ENCODE measurements at places on chromosomes 5 and 9.

DNA sequence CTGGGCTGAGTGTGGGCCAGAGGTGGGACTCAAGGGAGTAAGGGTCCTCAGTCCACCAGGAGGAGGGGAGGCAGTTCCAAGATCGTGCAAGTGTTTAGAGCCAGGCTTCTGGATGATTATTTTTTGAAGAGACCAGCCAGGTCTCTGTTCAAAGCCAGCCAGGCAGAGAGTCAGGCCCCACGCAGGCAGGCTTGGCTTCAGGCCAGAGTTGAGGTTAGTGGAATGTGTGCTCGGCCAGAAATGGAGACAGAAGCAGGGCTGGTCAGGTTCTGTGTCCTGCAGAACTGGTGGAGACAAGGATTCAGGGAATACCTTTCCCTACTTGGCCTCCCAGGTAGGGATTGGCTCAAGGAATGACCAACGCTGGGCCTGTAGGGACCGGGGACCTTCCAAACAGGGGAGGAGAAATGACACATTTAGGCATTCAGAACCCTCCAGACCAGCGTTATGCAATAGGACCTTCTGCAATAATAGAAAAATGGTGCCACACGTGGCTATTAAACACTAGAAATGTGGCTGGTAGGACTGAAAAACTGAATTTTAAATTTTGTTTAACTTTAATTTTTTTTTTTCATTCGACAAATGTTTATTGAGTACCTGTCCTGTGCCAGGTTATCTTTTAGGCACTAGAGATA lies 106.2 kb downstream of the CMYA5 start:
- no peak for DNase-seq

DNA sequence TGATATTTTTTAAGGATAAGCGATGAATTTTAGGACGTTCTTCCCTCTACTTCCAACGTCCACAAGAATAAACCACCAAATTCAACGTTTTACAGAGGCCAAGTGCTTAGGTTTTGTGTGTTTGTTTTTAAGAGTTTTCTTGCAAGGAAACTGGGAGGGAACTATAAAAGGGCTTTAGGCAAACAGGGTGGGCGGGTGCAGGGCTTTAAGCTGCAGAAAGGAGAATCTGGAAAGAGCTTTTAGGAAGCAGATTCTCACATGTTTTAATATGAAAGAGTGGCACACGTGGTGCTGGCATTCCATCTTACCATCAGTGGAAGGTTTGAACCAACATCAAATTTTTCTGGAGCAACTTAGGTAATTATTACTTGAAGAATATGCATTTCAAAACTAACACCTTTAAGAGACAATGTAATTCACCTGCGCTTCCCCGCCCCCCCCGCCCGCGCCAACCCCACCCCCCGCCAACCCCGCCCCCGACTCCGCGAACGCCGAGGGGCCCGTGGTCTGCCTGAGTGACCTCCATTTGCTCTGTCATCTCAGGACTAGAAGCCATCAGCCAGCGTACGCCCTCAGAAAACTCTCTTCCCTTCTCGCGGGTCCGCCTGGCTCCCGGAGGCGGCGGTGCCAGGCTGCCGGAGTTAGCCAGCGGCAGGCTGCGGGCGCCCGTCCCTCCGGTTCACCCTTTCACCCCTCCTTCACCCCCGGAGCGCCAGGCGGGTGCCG lies 911 bp upstream of the PIK3R1 start:
- peak; percentile 58 for DNase-seq

DNA sequence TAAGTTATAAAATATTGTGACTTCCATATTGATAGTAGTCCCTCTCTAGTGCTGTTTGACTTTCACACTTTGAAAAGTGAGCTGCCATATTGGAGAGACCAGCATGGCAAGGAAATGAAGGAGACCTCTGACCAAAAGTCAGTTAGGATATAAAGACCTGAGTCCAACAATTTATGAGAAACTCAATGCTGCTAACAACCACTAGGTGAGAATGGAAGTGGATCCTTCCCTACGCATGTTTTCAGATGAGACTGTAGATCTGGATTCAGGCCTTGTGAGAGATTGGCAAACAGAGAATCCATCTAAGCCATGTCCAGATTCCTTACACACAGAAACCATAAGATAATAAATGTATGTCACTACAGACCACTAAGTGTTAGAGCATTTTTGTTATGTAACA lies 81.6 kb downstream of the CTNND2 start:
- no peak for DNase-seq

- DNase-seq: no peak
Observed at GRCh38 chr5:76467216-76467615, 64.1 kb downstream of the IQGAP2 start.

- DNase-seq: peak; percentile 90
Observed at GRCh38 chr5:150781706-150782614, 3.4 kb downstream of the SMIM3 start.

DNA sequence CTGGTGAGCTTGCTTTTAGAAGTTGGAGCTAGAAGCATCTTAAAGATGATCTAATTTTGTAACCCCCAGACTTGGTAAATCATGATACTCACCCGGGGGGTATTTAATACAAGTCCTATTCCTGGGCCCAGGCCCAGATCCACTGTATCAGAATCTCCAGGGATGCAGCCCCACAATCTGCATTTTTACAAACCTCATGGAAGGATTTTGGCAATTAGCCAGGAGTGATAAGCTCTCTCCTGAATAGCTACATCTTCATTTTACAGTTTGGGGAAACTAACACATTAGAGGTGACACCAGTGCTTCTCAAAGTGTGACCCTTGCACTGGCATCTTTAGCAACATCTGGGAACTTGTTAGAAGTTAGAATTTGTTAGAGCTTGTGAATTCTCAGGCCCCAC lies 31.2 kb upstream of the OTP start:
- DNase-seq: no peak

DNA sequence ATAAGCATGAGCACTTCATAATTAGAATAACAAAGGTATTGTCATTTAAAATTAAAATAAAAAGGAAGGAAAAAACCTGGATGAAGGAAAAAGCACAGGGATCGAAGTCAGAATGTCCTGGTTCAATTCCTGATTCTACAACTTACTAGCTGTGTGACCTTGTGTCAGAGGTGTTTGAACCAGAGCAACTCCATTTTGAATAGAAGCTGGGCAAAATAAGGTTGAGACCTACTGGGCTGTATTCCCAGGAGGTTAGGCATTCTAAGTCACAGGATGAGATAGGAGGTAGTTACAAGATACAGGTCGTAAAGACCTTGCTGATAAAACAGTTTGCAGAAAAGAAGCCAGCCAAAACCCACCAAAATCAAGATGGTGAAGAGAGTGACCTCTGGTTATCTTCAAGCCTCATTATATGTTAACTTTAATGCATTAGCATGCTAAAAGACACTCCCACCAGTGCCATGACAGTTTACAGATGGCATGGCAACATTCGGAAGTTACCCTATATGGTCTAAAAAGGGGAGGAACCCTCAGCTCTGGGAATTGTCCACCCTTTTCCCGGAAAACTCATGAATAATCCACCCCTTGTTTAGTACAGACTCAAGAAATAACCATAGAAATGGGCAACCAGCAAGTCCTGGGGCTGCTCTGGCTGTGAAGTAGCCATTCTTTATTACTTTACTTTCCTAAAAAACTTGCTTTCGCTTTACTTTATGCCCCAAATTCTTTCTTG lies 412.7 kb downstream of the PIK3R1 start:
- DNase-seq: no peak

- no peak for DNase-seq
Observed at GRCh38 chr5:149546974-149547373, 4.3 kb downstream of the CSNK1A1 start.

GRCh38 chr5:179304466-179304865 lies 40.8 kb downstream of the ADAMTS2 start:
- no peak for DNase-seq

- no peak for DNase-seq
Observed at GRCh38 chr9:129898185-129898584, 62.9 kb downstream of the USP20 start.

- DNase-seq: no peak
Observed at GRCh38 chr5:38554403-38554802, 2.0 kb downstream of the LIFR start.

DNA sequence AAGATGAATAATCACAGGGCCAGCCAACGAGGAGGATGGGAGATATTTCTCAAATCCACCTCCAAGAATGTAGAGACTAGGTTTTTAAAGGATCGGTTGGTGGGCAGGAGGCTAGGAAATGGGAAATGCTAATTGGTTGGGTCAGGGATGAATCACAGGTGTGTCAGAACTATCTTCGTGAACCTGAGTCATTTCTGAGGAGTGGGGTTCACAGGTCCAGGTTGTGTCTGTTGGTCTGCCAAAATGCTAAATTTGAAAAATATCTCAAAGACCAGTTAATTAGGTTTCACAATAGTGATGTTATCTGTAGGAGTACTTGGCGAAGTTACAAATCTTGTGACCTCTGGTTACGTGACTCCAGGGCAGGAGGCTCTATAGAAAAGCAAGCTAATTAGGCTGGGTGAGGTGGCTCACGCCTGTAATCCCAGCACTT lies 2.6 kb upstream of the PLAA start:
- no peak for DNase-seq

- DNase-seq: no peak
Observed at GRCh38 chr5:147704544-147704943, 78.0 kb downstream of the JAKMIP2 start.

DNA sequence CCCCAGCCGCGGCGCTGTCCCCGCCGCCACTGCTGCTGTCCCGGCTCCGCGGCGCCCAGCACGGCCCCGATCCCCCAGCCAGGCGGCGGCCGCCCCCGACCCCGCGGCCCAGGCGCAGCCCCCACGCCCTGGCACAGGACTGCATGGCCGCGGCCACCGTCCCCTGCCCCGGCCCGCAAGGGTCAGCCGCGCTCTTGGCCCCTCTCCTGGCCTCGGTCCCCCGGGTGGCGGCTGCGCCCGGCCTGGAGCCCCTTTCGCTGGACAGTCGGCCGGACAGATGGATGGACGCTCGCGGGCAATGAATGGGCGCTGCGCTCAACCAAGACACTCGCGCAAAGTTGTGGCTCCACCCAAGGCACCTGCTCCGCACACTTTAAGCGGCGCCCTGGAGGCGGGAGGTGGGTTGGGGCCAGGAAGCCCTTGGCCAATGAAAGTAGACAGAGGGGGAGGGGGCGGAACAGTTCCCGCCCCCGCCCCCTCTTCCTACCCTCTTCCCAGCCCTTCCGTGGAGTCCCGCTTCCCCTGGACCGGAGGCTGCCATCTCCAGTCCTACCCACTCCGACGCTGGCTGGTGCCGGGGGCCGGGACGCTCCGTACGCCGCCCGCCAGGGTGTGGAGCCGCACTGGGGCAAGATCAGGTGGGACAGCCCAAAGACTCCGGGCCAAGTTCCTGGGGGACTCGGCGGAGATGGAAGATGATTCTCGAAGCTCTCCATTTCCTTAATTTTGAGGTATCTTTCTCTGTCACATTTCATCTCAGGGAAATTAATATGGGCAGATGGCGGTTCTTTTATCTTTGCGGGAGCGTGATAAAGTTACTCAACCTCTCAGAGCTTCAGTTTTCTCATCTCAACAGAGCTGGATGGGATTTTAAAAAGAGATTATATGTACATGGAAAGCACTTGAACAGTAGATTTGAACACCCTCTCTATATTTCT lies at the start of gene GLDC:
Gene GLDC (minus strand): TSS at position 375 of the 938 bp plus-strand sequence. CDS start 230 bp downstream, at position 145.
- peak; percentile 79 for DNase-seq

DNA sequence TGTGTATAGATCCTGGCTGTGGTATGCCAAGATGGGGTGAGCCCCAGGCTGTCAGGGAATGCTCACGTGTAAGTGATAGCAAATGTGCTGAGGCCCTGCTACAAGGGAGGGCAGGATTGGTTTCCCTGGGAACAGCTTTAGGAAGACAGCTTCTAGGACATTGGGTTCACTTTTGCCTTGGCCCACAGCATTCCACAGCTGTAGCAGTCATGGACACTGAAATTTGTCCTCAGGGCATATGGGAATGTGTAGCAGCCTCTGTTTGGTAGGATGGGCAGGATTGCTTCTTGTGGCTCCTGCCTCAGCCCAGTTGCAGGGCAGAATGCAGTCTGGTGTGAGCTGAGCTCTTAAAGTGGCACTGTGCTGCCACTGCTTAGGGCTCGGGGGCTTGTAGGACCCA lies 1061.7 kb upstream of the WWC1 start:
- no peak for DNase-seq

GRCh38 chr9:115158661-115159481 lies 40.9 kb upstream of the TNC start:
- no peak for DNase-seq

- no peak for DNase-seq
Observed at GRCh38 chr5:135643881-135644766, 65.3 kb upstream of the CXCL14 start.

DNA sequence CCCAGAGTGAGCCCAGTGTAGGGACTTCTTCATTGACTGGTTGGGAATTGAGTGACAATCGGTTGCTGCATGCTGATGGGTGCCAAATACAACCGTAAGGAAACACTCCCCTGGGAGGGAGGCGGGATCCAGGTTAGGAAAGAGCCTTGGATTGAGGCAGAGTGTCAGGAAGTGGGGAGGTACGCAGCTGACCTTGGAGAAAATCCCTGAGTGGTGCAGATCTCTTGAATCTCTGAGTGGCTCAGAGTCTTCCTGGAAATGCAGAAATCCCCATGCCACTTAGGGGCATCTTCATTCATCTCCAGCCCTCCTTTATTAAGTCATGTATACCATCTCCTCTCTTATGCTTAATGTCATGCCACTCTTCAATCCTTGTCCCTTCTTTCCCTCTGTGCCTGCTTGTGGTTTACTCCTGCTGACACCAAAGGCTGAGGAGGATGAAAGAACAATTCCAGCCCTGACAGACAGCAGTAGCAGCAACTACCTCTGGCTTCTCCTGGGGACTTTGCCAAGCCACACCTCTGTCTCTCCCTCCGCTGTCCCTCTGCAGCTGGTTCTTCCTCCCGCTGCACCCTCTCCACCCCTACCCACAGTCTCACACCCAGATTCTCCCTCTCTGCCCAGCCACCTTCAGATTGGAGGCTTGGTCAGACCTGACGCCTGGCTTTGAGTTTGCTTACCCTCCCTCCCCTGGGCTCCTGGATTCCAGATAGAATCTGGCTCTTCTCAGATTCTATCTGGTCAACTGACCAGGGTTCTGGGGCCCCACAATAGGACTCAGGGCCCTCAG lies 14.1 kb upstream of the LCP2 start:
- no peak for DNase-seq

GRCh38 chr9:137044037-137044436 lies 1.9 kb downstream of the NPDC1 start:
- no peak for DNase-seq

GRCh38 chr9:18606846-18607245 lies 132.9 kb downstream of the ADAMTSL1 start:
- no peak for DNase-seq

GRCh38 chr5:143177263-143177983 lies 226.1 kb downstream of the NR3C1 start:
- no peak for DNase-seq

DNA sequence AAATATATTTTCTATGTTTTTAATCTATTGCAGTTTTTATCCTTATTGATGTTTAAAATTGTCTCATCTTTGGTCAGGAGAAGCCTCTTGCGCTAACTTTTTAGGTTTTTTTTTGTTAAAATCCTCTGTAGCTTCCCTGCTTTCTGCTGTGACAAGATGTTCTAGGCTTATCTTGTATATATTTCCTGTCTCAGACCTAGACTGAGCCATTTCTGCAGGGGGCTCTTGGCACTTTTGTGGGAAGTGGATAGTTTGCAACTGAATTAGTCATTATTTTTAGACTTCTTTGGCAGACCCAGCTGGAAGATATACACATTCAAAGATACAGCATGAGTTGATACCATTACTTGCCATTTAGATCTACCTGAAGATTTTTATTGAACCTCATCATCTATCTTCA lies 28.8 kb downstream of the TCERG1 start:
- DNase-seq: no peak

Data from posterior vena cava (tissue), 2 donors.